ENCODE measurements at places on chromosomes 7 and 10. TPM values are rescaled to one million over a fixed set of nuclear protein-coding genes. Genes with fewer than 3 reads are reported as not detected.

Gene ASB10
- polyA plus RNA-seq, result not detected

Gene UFSP1
- 0.99 TPM for polyA plus RNA-seq

Gene PAX4
- polyA plus RNA-seq, result not detected

Gene ASB15
- polyA plus RNA-seq, result 0.07 TPM

Gene GFRA1
- not detected for polyA plus RNA-seq

Gene PLEKHS1
- not detected for polyA plus RNA-seq

Measured in naive thymus-derived CD4-positive, alpha-beta T cell (primary cell).